ENCODE measurements at places on chromosomes 2 and 18. TPM values are rescaled to one million over a fixed set of nuclear protein-coding genes. Genes with fewer than 3 reads are reported as not detected.

DNA sequence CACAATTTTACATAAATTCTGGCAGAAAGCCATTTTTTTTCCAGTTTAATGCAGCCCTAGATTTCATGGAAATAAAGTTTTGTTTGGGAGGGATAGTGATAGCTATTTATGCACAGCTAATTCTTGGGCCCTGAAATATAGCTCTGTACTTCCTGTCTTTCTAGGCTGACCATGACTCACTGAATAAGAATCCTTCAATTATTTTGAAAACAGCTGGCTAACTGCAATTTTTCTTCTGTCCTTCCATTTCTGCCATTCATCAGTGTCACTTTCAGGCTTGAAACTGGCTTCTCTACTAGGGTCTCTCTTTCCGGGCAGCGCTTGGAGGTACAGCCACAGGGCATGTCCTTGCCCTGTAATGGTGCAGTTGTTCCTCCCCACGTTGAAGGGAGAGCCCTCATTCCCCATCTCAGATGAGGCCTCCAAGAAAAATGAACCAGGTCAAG lies 97.1 kb upstream of the TMEM178A start:
- no peaks in the 10 kb centered on the region for H3K27me3 ChIP-seq
- peak overlapping the region; percentile 64 for H3K27ac ChIP-seq
- DNase-seq: no peak

GRCh38 chr2:53437371-53437770 lies 330.2 kb upstream of the CHAC2 start:
- H3K36me3 ChIP-seq: no peaks in the 10 kb centered on the region
- DNase-seq: no peak
- H3K4me3 ChIP-seq: no peak overlapping the region

Gene GKN2
- 0.75 TPM for total RNA-seq

GRCh38 chr2:26855466-26855865 lies 7.5 kb downstream of the DPYSL5 start:
- H3K36me3 ChIP-seq: no peaks in the 10 kb centered on the region
- H3K27ac ChIP-seq: no peak overlapping the region
- H3K4me3 ChIP-seq: no peak overlapping the region

- H3K27me3 ChIP-seq: no peaks in the 10 kb centered on the region
- no peak overlapping the region for H3K4me3 ChIP-seq
- H3K36me3 ChIP-seq: no peaks in the 10 kb centered on the region
- DNase-seq: no peak
- H3K27ac ChIP-seq: no peak overlapping the region
- H3K4me1 ChIP-seq: no peaks in the 10 kb centered on the region
Measured at GRCh38 chr18:43952398-43952797, 675.1 kb upstream of the SYT4 start.

GRCh38 chr18:62925031-62925688 lies 209.8 kb downstream of the PHLPP1 start:
- H3K36me3 ChIP-seq: no peaks in the 10 kb centered on the region
- DNase-seq: no peak
- no peaks in the 10 kb centered on the region for H3K4me1 ChIP-seq
- no peak overlapping the region for H3K27ac ChIP-seq
